Naive thymus-derived CD4-positive, alpha-beta T cell (primary cell): ENCODE measurements at places on chromosomes 16 and 17. TPM values are rescaled to one million over a fixed set of nuclear protein-coding genes. Genes with fewer than 3 reads are reported as not detected.

The CHST5 gene
- not detected for total RNA-seq

The HOXB5 gene
- total RNA-seq = not detected

The HASPIN gene
- total RNA-seq = 0.35 TPM

The CHD9NB gene
- total RNA-seq = 0.22 and 0.38 TPM in 2 replicates
